ENCODE measurements at places on chromosomes 2 and 18.

- DNase-seq = no peak
Observed at GRCh38 chr2:187084524-187084923, 235.6 kb upstream of the ZSWIM2 start.

- no peak for DNase-seq
Observed at GRCh38 chr2:174014011-174014698, 49.0 kb upstream of the SP3 start.

DNA sequence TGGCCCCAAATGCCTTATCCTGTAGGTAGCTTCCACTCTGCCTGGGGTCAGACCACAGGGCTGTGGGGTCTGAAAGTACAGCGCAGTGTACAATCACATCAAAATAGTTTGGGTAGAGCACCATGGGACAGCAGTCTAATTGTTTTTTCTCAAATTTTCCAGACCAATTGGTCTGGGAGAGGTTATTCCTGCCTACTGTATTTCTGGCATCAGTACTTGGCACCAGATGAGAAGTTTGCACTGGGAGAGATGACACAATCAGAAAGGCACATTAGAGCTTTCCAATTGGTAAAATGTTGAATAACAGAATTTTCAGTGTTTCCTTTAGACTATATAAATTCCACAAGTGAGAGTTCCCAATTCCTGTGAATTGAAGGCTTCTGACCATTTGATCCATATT, 30.9 kb upstream of the LRRTM1 start:
- no peak for DNase-seq

DNA sequence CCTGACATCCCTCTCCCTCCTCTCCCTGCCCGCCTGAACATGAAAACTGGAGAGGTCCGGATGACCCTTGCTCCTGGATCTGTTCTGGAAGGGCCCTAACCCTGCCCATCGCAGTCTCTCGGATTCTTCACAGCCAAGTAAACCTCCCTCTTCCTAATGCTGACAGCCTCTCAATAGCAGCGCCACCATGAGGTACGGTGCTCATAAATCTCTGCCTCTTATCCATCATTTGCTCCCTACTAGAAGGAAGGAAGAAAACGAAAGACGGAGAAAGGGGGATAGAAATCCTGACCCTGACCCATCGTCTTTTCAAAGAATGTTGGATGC, 257.9 kb downstream of the BCL11A start:
- no peak for DNase-seq

GRCh38 chr18:30999186-30999585, 43.4 kb downstream of the DSC3 start:
- no peak for DNase-seq

GRCh38 chr18:23230686-23231085, 95.4 kb downstream of the CABLES1 start:
- DNase-seq = no peak

DNA sequence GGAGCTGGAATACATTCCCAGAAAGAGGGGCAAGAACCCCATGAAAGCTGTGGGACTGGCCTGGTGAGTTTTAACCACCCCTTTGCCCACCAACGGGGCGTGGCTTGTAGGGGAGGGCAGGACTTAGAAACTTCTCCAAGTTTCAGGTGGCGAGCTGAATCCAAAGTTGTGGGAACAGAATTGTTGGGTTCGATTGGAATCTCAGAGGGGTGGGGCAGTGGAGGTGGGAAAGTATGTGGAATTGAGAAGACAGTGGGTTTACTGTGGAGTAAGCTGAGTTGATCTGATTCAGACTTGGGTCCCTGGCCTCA, 1.1 kb downstream of the PNKD start:
- no peak for DNase-seq

DNA sequence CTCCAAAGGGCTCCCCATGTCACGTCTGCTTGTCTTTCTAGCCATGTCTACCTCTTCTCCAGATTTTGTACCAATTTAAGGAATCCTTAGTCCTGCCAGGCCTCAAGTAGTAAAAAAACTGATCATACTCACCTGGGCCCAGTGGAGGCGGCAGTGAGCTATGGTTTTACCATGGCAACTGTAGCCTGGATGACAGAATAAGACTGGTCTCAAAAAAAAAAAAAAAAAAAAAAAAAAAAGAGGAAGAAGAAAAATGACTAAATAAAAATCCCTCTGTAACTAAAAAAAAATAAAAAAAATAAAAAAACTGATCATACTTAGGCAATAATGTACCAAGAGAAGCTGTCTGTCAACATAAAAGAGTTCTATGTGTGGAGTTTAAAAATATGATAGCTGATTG, 221.6 kb downstream of the NR4A2 start:
- peak; percentile 48 for DNase-seq

GRCh38 chr2:233815861-233816260, 37.7 kb downstream of the MROH2A start:
- DNase-seq = no peak

DNA sequence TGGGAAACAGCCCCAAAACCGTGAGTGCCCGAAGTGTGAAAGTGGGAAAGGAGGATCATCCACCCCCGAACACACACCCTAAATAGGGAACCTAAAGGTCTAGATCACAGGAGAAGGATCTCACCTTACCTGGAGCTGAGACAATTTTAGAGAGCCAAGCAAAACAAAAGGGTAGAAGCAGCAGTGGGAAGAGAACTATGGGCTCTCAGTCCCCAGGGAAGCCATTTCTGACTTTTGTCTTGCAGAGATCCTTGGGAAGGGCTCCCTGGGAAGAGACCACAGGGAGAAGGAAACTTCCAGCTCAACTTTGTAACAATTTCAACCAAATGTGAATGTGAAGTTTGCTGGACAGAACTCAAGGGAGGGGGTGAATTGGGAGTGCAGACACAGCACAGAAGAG, 110.6 kb downstream of the WDPCP start:
- DNase-seq = no peak

GRCh38 chr2:207337234-207338219, 171.8 kb upstream of the KLF7 start:
- no peak for DNase-seq

DNA sequence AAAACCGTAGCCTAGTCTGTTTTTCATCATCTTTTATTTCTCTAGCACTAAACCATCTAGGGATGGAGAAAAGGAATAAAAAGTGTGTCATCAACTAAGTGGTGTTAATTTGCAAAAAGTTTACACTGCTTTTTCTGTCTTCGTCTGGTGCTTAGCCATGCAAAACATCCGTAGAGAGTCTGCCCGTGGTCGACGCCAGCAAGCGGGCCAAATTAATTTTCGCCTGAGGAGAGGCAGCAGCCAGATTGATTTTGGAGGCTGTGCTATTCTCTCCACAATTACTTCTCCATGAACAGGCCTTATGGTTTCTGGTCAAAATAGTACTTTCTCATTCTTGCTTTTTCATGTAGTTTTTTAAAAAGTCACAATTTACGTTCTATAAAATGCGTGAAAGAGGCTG, 46.3 kb downstream of the TNFRSF11A start:
- no peak for DNase-seq

DNA sequence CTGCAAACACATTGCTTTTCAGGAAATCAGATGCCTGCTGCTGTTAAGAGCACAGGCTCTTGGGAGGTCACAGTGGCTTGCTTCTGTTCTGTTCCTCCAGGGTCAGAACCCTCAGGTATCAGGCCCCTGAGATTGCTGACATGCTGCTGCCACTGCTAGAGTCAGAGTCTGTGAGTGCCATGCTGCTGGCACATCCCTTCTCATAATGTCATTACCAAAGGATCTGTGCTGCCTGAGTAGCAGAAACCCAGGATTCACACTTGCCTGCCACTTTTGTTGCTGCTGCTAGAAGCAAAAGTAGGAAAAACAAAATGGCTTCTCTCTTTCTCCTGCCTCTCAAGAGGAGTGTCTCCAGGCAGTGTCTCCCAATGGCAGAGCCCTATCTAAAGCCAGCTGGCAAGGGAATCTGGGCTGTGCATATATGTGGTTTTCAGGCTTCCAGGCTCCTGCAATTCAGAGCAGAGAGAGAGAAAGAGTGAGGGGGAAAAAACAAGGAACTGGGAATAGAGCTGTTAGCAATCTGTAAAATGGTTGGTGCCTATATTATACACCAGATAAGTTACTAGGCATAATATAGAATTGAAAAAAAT, 180.3 kb downstream of the MYCN start:
- no peak for DNase-seq

DNA sequence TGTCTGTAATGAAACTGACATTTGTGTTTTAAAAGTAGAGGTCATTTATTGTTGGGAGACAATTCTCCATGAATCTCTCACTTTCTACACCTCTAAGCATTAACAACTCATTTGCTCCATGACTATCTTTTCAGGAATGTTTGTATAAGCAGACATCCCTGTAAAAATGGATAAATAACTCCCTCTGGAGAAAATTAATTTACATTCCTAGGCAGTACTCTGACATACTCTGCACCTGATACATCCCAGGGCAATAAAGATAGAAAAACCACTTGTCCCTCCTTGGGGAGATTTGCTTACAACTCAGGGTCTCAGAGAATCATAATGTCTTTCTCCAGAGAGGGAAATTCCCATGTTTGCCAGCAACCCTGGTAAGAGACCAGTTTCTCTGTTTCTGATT, 1037.7 kb upstream of the SLC39A10 start:
- no peak for DNase-seq

DNA sequence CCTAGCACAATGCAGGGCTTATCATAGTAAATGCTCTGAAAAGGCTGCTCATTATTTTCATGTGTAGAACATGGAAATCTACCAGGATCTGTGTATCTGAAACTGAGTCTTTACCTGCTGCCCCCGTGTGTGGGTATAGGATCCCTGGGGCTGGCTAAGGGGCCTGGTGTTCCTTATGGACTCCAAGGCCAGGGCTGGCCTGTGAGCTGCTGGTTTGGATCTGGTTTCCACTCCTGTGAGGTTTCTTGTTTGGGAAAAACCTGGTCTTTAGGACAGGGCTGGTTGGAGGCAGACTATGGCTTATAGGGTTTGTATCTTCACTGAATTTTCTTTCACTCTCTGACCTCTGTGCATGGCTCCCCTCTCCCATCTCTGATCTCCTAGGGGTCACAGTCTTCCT, 80.8 kb downstream of the DYSF start:
- DNase-seq = no peak

- no peak for DNase-seq
Observed at GRCh38 chr2:104289651-104290565, 564.0 kb upstream of the POU3F3 start.

- no peak for DNase-seq
Observed at GRCh38 chr2:64793701-64794100, 140.0 kb upstream of the SERTAD2 start.
